NCI-H1436 treated with DMSO at 0.1 percent for 48 hours (cell line): ENCODE measurements at places on chromosomes 1 and 21.

GRCh38 chr1:92985101-92985500 lies 23.8 kb upstream of the DIPK1A start:
- DNase-seq, result no peak

DNA sequence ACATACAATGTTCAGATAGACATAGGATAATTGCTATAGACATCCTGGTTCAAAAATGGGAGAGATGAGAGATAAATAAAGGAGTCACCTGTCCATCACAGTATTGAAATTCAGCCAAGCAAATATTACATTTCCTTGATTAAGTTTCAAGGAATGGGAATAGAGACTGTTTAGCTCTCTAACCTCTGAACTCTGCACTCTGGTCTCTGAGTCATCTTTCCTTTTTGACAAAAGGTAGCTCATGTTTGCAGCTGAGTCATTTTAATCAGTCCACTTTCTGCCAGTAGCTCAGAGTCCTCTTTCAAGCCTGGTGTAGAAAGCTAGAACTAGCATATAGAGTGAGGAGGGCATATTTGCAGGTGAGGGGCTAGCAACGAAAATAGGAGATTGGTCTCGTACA lies 51.4 kb upstream of the GJA8 start:
- DNase-seq, result no peak

GRCh38 chr1:247228133-247228532 lies 27.7 kb upstream of the VN1R5 start:
- DNase-seq, result no peak

GRCh38 chr1:160189649-160190625 lies at the start of gene CASQ1:
CASQ1 (plus strand) TSS chr1:160190575; CDS start chr1:160190752, 177 bp downstream.
- no peak for DNase-seq

- DNase-seq, result no peak
These were observed 169.2 kb upstream of the SGIP1 start for GRCh38 chr1:66364578-66365391.

GRCh38 chr21:17802572-17802971 lies 16.6 kb downstream of the C21orf91 start:
- no peak for DNase-seq

GRCh38 chr1:197965132-197965840 lies 48.1 kb downstream of the LHX9 start:
- DNase-seq, result no peak
